ENCODE measurements at places on chromosomes 1 and 21.

- DNase-seq: no peak
Observed at GRCh38 chr1:43622901-43623780, 26.8 kb upstream of the KDM4A start.

- DNase-seq: no peak
Observed at GRCh38 chr1:54811739-54812655, 10.9 kb upstream of the TTC22 start.

DNA sequence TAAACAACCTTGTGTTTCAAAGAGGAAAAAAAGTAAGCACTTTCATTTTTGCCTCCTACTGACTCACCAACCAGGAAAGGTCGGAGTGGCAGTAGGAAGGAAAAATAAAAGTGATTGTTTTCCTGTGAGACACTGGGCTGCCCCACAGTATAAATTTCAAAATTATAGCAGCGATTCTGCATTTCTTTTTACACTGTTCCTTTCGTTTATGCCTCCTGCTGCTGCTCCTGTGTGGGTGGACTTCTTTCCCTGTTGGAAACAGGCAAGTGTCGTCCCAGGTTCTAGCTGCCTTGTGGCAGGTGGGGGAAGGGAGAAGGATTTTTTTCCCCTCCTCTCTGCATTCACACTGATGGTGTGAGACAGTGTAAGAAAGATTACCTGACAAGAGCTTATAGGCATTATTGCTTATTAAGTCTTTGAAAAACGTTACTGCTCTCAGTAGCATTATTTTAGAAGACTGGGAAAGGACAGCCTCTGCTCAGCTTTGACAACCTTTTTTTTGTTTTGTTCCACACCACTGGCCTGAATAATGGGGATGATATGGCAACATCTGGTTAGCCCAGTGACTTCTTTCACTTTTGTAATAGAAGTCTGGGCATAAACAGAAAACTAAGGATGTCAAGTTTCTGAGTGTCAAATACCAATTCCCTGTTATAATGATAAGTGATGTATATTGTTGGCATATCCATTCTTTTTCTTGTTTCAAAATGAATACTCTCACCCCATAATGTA lies 77.9 kb downstream of the NEK7 start:
- DNase-seq: peak; percentile 73

DNA sequence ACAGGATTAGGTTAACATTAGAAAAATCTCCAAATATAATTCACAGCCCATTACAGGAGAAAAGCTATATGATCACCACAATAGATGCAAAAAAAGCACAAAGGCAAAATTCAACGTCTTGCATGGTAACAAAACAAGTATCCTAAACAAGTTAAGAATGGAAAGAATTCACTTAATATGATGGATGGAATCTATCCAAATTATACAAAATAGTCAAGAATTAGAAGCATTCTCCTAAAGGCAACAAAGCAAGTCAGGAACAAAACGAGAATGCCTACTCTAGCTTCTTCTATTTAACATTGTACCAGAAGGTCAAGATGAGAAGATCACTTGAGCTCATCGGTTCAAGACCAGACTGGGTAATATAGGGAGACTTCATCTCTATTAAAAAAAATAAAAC lies 442.8 kb downstream of the SETD4 start:
- no peak for DNase-seq

GRCh38 chr1:205809942-205810345 lies 3.1 kb downstream of the SLC41A1 start:
- no peak for DNase-seq

DNA sequence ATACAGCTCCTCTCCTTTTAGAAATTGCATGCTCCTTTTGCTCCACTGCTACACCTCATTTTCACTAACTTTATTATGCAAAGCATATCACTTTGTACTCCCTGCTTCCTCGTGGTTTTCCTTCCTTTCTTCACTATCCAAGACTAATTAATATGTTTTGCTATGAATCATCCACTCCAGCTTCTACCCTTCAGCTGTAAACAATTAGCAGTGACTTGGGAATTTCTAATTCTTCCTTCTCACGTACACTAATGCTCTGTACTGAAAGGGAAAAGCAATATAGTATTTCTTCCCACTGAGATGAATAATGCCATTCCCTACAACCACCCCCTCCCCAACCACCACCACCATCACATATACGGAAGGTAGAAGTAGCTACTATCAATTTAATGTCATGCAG lies 1917.0 kb downstream of the MRPL39 start:
- no peak for DNase-seq

DNA sequence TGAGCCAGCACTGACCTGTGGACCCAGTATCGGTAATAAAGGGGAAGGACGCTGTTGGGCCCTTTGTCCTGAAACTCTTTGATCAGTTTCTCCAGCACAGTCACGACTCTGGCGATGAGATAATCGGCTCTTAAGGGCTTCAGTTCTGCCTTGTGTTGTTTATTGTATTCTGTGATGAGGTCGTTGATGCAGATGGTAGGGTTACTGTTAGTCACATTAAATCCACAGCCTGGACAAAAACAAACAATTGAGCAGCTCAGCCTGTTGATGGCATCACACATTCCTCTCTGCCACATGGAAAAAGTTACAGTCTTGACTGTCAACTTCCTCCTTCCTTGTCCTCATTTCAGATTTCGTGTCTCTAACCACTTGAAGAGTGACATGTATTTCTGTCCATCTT lies 57.6 kb downstream of the SIM2 start:
- no peak for DNase-seq

GRCh38 chr21:41727784-41728763 lies 38.8 kb downstream of the RIPK4 start:
- DNase-seq: no peak

- DNase-seq: peak; percentile 81
Observed at GRCh38 chr1:40185951-40186864, 25.0 kb downstream of the RLF start.

Measured in inflammatory macrophage treated with lipopolysaccharide for 4 hours (primary cell).